ENCODE measurements at places on chromosomes 3 and 15. TPM values are rescaled to one million over a fixed set of nuclear protein-coding genes. Genes with fewer than 3 reads are reported as not detected.

- no peak for DNase-seq
Observed at GRCh38 chr3:157786618-157787017, 283.4 kb upstream of the VEPH1 start.

DNA sequence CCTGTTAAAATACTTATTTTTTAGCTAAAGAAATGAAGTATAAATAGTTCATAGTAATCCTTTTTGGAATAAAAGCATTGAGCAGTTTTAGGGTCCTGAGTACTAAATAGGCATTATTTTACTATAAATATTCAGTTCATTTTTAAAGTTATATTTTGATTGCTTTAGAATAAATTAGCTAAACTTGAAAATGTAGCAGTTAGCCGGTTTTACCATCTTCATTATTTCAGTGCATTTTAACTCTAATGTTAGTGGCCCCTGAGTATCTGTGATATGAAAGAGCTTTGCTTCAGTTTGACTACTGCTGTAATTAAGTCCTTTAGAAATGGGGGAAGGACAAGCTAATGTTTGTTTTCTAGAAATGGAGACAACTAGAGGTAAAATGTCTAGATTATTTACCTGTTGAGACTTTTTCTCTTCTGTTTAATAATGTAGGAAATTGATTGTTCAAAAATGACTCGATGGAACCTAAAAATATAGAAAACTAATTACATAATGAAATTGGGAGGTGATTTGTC lies 3.6 kb downstream of the SMC4 start:
- peak; percentile 57 for DNase-seq

PLA2G4E gene
- total RNA-seq, result not detected

DNA sequence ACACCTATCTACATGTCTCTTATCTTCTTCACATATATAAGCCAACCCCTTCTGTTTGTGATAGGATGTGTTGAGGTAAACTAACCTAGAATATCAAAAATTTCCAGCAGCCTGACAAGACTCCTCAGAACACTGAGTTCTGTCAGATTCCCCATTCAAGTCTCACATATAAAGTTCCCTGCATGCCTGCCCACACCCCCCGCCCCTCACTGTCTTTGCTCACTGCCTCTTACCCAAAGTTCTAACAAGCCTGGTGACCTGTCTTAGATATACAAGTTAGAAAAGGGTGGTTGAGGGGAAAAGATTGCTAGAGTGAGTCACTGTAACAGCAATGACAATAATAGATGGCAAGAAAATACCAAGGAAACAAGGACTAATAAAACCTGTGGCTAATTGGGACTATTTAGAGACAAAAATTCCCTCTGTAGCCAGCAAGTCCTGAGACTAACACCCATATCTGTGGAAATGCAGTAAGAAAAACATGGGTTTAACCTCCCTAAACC lies 40.1 kb downstream of the FBXO22 start:
- DNase-seq, result no peak

LMAN1L gene
- total RNA-seq, result not detected

DNA sequence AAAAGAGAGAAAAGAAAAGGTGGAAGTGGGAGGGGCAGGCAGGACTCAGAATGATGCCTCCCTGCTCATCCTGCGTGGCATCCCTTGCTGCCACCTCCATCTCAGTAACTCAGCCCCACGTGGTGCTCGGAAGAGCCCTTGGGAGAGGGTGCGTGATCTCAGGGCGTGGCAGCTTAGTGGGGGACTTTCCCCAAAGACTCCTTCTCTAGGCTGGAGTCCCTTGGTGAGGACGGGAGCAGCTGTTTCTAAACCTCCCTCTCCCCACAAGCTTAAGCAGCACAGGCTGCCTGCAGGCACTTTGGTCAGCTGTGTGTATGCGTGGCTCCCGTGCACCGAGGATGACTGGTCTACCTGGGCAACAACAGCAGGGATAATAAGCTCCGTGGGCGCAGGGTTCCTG lies 7.4 kb upstream of the ANPEP start:
- no peak for DNase-seq

Measured in endothelial cell of umbilical vein (primary cell).